ENCODE measurements at places on chromosomes 12 and 14.

GRCh38 chr14:40576880-40577478 lies 1029.7 kb upstream of the LRFN5 start:
- DNase-seq, result no peak

DNA sequence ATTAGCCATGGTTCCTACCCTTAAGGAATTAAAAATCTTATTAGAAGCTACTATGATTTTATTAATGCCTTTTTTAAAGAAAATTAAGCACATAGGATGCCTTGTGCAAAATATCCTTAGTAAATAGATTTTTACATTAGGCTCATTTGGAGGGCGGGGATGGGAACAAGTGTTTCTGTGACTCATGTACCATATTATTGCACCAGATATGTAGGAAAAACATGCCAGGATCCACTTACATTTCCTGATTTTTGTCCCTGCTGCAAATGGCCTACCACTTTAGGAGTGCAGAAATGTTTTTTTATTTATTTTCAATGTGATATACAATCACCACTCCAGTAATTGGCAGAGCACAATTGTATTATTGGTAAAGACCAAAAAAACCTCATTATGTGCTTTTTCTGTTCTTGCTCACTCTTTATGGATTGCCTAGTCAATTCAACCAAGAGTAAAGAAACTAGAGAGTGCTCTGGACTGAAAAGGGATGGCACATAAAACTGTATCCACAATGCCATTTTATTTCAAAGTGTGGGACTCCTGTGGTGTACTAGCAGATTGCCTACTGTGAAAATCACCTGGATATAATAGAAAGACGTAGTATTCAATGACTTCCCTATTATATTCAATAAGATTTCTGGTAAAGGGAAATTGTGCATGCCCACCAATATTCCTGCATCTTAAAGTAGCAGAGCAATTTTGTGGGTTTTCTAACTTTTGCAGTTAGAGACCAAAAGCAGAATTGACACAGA lies 86.9 kb downstream of the ANO6 start:
- no peak for DNase-seq

DNA sequence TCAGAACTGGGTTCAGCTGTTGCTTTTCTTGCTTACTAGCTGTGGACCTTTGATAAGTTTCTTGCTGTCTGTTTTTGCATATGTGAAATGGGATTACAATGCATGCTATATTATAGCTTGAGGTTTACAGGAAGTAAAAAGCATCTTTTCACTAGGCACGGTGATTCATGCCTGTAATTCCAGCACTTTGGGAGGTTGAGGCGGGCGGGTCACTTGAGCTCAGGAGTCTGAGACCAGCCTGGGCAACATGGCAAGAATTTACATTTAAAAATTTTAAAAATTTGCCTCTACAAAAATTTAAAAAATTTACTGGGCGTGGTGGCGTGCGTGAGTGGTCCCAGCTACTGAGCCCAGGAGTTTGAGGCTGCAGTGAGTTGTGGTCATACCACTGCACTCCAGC lies 42.0 kb downstream of the CALM1 start:
- no peak for DNase-seq

- no peak for DNase-seq
Measured at GRCh38 chr12:114343585-114344302, 62.2 kb downstream of the TBX5 start.

GRCh38 chr14:33564774-33565630 lies 385.9 kb downstream of the EGLN3 start:
- peak; percentile 6 for DNase-seq

GRCh38 chr12:55703901-55704761 lies 3.6 kb downstream of the ITGA7 start:
- no peak for DNase-seq

Data from substantia nigra (tissue), 51 donors.